ENCODE measurements at places on chromosomes 6 and 20. TPM values are rescaled to one million over a fixed set of nuclear protein-coding genes. Genes with fewer than 3 reads are reported as not detected.

POM121L2 gene
- not detected for polyA plus RNA-seq

C6orf163 gene
- 2.4 TPM for polyA plus RNA-seq

PIM1 gene
- polyA plus RNA-seq, result 22.2 TPM

EYS gene
- 0.82 TPM for polyA plus RNA-seq

SLC17A3 gene
- polyA plus RNA-seq, result 0.95 TPM

GTSF1L gene
- polyA plus RNA-seq, result not detected

DNA sequence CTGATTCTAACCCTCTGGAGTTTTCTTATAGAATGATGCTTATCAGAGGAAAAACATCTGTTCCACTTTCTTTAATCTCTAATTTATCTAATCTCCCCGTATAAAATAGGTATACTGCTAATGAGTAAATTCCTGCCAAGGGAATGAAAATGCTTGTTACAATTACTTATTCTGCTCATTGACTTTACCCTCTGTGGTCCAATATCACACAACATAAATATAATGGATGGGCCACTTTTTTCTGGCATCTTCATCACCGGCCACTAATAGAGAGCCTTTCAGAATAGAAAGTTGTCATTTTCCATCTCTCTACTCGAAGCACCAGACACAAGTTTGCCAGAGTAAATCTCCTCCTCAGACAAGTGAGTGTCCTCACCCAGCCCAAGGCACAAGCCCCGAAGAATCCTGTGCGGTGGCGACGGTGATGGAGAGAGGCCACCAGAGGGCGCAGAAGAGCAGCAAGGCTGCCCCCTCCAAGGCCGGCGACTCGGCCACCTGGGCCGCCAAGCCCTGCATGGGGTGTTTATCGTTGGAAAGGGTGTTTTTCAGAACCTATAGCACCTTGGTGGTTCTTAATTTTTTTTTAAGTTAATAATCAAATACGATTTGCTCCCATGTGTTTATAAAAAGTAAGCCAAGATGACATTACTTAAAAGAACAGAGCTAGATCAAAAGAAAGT is 212.9 kb upstream of the ARID1B start:
- DNase-seq, result peak; percentile 62

GRCh38 chr6:63919556-63920110 is 284.0 kb downstream of the PHF3 start:
- no peak for DNase-seq

DNA sequence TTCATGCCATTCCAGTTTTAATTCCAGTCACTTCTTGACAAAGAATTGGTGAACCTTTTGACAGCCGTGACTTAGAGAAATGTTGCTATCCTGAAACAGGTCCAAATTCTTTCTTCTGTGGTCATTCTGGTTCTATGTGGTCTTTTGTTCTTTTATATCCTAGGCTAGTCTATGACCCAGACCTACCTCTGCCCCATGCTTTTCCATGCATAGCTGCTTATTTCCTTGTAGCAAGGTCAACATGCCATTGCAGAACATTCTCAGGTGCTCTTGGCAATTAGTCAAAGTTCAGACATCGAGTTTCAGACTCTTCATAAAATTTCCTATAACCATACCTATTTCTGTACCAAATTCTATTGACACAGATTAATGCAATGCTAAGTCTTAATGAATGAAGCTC is 202.6 kb downstream of the PLCB1 start:
- no peak for DNase-seq

DNA sequence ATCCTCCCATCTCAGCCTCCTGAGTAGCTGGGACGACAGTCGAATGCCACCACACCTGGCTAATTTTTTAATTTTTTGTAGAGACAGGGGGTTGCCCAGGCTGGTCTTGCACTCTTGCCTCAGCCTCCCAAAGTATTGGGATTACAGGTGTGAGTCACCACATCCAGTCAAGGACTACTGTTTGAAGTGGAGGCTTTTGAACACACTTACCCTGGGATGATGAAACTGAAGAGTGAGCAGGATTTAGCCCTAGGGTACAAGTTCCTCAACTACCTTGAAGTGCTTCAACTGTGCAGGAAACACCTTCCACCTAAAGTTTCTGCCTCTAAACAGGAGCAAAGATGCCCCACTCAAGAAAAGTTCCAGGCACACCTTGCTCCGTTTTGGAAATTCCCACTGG is 15.7 kb upstream of the PARD6B start:
- DNase-seq, result no peak

GRCh38 chr6:157187182-157188083 is 135.9 kb downstream of the TMEM242 start:
- peak; percentile 40 for DNase-seq

GRCh38 chr6:7050004-7050403 is 57.8 kb upstream of the RREB1 start:
- no peak for DNase-seq

- no peak for DNase-seq
These were observed 94.7 kb upstream of the AHI1 start for GRCh38 chr6:135592276-135592675.

DNA sequence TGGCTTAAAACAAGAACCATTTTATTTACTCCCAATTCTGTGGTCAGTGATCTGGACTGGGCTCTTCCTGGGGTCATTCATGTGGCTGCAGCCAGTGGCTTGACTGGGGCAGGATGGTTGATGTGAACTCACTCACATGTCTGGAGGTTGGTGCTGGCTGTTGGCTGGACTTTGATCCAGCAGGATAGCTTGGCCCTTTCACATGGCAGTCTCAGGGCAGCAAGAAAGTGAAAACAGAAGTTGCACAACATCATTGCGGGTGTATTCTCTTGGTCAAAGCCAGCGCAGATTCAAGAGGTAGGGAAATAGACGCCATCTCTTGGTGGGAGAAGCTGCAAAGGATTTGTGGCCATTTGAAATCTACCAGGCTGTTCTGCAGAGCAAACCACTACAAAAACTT is 77.2 kb downstream of the MDGA1 start:
- DNase-seq, result no peak

- DNase-seq, result no peak
These were observed 29.4 kb downstream of the LPA start for GRCh38 chr6:160634706-160635105.

DNA sequence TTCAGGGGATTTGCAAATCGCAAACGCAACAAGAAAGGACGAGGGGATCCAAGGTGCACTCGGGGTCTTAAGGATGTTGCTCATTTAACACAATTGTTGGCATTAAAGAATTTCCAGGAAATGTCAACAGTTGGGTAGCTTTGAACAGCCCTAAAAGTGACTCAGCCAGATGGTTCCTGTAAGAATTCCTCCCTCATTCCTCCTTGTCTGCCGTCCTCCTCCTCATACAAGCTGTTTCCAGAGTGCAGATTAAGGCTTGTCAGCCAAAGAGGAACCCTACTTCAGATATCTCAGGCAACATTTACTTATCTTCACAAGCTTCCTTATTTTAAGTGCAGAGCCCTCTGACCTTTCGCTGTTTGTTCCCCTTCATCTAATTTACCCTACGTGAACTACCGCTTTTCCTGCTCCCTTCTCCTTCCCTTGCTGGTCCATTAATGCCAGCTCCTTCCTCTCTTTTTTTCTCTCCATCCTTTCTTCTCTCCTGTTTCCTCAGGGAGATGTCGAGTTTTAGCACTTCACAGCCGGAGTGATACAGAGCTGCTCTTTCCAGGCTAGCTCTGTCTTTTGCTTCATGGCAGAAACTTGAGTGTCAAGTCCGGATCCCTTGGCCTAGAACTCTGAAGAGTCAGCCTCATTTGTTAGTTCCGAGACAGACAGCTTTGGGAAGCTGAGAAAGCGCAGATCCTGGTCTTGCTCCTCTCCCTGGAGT is 26.1 kb upstream of the TBC1D7 start:
- DNase-seq, result no peak

GRCh38 chr20:1897965-1898464 is 2.8 kb downstream of the SIRPA start:
- no peak for DNase-seq

- DNase-seq, result no peak
These were observed 68.2 kb downstream of the NOX3 start for GRCh38 chr6:155387481-155387880.

DNA sequence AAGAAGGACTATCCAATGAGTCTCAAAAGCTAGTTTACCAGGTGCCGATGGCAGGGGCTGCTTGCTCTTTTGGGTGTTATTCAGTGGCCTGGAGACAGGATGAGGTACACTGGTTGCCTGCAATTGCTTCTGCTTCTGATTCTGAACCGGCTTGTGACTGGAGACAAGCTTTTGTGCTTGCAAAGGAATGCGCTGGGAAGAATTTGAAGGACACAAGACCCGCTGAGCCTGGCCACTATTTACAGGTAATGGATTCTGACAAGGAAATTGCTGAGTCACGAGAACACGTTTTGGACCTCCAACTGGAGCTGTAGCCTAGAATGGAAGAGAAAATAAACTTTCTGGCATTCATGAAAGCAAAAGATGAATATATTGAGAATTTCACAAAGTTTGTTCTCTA is 5.8 kb downstream of the AURKA start:
- no peak for DNase-seq

- no peak for DNase-seq
These were observed 684.2 kb downstream of the KIF16B start for GRCh38 chr20:15889061-15889460.

- DNase-seq, result no peak
These were observed 1.2 kb downstream of the TMEM239 start for GRCh38 chr20:2817341-2817726.

DNA sequence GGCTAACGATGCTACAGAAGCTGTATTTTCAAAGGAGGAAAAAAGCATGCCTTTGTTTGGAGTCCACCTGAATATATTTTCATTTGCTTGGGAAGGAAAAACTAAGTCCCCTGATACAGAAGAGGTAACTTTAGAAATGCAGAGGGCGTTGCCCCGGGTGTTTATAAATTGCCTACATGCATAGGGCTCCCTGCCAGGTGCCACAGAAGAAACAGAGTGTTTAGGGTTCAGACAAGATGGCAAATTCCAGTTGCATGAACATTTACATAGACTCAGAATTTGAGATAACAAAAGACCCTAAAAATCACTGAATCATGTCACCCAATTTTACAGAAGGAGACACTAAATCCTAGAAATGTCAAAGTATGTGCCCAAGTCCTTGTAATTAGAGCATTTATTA is 19.9 kb downstream of the RIN2 start:
- DNase-seq, result no peak

GRCh38 chr6:44237813-44238433 is 9.0 kb upstream of the HSP90AB1 start:
- DNase-seq, result peak; percentile 75
